Neural crest cell (in vitro differentiated cells): ENCODE measurements at places on chromosomes 11 and 22.

DNA sequence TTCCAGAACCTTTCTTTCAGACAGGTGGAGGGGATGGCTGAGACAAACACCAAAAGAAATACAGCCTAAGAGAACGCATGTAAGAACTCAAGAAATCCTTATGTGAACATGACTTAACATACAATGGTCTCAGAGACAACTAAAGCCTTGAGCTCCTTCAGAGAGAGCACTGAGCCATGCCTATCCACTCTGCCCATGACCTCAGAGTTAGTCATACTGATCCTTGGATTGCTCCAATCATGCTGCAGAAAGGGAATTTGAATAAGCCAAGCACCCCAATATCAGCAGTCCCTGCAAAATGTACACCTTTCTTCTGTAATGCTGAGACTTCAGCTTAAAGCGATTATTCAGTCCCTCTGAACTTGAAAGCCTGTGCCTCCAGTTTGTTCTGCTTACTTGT is 43.2 kb upstream of the CHKA start:
- no peak for DNase-seq

- no peak for DNase-seq
These were observed 84.9 kb upstream of the PRR5 start for GRCh38 chr22:44616882-44617655.

GRCh38 chr22:50153056-50153755 is 17.3 kb upstream of the PANX2 start:
- no peak for DNase-seq

GRCh38 chr11:22466351-22466750 is 128.2 kb downstream of the SLC17A6 start:
- no peak for DNase-seq

- no peak for DNase-seq
These were observed 180.6 kb downstream of the OR4A47 start for GRCh38 chr11:48669146-48669545.

GRCh38 chr11:100910808-100911207 is 218.8 kb downstream of the PGR start:
- DNase-seq: no peak

GRCh38 chr11:14357881-14358728 is 878 bp downstream of the RRAS2 start:
- DNase-seq: peak; percentile 40

DNA sequence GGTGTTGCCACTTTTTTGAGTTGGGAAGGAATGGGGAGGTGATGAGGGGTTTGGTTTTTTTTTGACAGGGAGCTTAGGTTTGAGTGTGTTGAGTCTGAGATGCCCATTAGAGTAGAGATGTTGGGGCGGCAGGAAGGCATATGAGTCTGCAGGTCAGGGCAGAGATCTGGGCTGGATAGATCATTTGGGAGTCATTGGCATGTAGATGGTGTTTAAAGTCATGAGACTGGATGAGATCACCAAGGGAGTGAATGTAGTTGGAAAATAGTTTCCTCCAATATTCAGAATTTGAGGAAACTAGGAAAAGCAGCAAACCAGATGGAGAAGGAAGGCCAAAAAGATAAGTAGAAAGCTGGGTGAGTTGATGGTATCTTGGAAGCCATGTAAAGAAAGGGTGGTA is 2.1 kb upstream of the ANAPC15 start:
- no peak for DNase-seq

DNA sequence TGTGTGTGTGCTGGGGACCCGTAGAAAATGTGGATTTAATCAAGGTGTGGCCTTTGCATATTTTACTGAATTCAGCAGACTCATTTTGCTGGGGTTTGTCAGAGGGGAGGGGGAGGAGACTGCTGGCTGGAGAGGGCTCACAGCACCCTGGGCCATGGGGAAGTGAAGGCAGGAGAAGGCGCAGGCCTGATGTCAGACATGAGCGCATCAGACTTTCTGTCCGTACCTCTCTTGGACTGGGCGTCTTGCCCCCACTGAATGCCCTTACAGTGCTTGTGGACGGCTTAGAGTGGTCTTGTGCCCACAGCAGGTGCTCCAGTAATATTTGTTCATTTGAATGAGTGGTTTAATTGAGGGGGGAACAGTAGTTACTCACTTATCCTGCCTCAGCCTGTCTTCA is 75.2 kb downstream of the TEAD1 start:
- DNase-seq: no peak

GRCh38 chr11:35390737-35391682 is 28.3 kb downstream of the SLC1A2 start:
- DNase-seq: no peak

- no peak for DNase-seq
These were observed 21.9 kb downstream of the SUN2 start for GRCh38 chr22:38733724-38734381.

GRCh38 chr11:4085575-4085974 is 9.0 kb upstream of the RRM1 start:
- no peak for DNase-seq
